Posterior vena cava (tissue), 2 donors: ENCODE measurements at places on chromosomes 12 and 14. TPM values are rescaled to one million over a fixed set of nuclear protein-coding genes. Genes with fewer than 3 reads are reported as not detected.

Gene KIF5A
- 0.14 TPM for total RNA-seq

GRCh38 chr12:32756476-32757066 lies 874 bp upstream of the YARS2 start:
- no peak for DNase-seq

DNA sequence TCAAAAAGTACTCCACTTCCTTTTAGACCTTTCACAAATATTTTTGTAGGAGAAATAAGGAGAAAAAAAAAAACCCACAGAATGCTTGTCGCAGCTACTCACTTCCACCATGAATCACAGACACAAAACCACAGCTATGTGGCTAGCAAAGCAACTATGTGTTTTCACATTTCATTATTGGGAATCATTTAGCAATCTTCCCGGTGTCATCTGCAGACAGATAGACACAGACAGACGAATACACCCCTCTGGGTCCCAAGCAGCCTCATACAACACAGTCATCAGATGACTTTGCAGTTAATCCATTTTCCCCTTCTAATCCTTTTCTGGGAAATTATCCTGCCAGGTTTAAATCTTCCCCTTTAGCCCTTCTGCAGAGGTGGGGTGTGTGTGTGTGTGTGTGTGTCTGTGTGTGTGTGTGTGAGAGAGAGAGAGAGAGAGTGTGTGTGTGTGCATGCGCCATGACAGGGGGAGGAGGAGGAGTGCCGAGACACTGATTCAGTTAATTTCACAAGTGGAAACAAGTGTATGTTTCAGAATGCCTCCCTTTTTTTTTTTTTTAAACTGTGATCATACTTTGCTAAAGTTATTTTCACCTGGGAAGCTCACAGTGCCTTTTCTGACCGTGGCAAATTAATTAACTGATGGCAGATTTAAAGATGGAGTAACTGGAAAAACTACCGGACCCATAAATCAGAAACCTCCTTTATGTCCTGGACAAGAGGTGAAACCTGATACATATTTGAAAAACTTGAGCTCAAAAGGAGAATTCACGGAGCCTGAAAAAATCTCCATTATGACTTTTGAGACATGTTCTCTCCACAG lies 39.9 kb downstream of the LTBP2 start:
- peak; percentile 85 for DNase-seq

DNA sequence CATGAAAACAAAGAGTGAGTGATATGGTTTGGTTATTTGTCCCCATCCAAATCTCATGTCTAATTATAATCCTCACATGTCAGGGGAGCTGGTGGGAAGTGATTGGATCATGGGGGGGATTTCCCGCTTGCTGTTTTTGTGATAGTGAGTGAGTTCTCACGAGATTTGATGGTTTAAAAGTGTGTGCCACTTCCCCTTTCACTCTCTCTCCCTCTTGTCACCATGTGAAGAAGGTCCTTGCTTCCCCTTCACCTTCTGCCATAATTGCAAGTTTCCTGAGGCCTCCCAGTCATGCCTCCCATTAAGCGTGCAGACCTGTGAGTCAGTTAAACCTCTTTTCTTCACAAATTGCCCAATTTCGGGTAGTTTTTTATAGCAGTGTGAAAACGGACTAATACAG lies 2.1 kb upstream of the ATXN7L3B start:
- no peak for DNase-seq

DNA sequence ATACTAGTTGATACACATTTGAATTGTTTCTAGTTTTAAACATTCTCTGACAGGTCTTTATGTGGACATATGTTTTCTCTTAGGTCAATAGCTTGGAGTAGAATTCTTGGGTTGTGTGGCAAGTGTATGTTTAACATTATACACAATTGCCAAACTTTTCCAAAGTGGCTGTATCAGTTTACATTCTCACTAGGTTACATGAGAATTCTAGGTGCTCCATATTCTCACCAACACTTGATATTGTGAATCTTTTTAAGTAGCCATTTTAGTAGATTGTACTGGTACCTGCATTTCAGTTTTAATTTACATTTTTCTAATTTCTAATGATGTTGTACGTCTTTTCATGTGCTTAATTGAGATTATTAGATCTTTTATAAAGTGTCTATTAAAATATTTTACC lies 28.6 kb downstream of the CCDC91 start:
- DNase-seq: no peak

DNA sequence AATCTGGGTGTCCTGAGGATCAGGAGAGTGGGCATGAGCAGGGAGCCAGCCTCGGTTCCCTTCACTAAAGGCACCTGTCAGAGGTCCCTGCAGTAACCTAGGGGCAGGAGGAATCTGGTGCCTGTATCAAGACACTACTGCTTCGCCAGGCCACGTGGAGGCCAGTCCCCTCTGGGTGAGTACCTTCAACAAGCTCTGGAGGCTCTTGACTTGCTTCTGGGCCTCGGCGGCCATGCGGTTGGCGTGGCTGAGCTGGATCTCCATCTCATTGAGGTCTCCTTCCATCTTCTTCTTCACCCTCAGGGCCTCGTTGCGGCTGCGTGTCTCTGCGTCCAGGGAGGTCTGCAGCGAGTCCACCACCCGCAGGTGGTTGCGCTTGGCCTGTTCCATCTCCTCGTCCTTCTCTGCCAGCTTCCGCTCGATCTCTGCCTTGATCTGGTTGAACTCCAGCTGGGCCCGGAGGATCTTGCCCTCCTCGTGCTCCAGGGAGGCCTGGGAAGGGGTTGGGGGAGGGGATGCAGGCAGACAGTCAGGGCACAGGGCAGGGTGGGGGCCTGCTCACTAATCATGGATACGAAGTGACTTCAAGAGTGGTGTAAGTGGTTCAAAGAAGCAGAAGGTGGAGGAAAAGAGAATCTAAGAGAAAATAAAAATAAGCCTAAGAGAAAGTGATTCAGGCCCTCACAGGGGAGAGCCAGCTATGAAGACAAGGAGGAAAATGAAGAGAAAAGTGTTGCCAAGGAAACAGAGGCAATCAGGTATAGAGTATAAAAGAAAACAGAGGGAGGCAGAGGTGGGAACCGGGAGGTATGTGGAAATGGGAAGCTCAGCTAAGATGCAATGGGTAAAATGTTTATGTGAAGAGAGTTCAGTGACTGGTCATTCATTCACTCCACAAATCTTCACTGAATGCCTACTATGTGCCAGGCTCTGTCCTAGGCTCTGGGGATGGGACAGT lies 8.0 kb upstream of the MYH6 start:
- no peak for DNase-seq

DNA sequence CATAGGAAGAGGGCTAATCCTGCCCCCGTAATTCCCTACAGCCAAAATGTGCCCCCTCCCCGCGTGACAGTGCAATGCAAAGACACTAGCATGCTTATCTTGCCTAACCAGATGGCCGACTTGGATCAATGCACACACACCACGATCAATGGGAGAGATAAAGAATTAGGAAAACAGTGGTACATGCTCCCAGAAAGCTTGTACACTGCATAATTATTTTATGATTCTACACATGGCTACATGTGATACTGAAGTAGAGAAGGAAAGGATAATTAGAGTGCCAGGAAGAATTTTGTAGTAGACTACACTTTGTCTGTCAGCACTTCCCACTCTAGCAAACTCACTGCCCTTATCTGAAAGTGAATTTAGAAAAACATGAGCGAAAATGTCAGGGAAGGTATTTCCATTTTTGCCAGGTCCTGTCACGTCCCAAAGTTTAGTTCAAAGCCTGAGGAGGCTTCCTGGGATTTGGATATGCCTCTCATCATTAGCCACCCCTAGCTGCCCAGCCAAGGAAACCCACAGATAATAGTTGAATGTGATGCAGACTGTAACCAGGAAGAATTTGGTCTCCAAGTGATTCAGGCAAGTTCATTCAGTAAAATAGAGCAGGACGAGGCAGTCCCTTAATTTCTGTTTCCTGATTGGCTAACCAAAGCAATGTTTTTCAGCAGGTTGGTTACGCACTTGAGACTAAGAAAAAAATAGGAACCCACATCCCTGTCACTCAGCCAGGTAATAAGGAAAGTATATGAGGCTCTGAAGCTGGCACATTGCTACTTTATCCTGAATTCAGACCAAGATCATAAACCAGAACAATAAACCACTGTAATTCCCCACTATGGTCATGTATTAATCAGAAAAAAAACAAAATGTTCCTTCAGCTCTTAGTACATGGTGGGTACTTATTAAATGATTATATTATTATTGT lies 199.6 kb upstream of the OTX2 start:
- no peak for DNase-seq

DNA sequence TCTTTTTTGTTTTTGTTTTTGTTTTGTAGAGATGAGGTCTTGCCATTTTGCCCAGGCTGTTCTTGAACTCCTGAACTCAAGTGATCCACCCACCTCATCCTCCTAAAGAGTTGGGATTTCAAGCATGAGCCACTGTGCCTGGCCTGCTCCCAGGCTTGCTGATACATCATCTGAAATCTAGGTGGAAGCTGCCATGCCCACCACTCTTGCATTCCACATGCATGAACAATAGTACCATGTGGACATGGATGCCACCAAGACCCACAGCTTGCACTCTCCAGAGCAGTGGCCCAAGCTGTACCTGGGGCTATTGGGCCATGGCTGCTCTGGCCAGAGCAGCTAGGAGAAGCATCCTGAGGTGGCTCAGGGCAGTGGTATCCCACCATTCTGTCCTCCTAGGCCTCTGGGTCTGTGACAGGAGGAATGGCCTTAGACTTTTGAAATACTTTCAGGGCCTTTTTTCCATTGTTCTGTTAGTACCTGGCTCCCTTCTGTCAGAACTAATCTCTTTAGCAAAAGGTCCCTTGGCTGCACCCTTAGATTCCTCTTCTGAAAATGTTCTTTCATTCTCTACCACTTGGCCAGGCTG lies 13.7 kb downstream of the FLVCR2 start:
- DNase-seq: no peak

DNA sequence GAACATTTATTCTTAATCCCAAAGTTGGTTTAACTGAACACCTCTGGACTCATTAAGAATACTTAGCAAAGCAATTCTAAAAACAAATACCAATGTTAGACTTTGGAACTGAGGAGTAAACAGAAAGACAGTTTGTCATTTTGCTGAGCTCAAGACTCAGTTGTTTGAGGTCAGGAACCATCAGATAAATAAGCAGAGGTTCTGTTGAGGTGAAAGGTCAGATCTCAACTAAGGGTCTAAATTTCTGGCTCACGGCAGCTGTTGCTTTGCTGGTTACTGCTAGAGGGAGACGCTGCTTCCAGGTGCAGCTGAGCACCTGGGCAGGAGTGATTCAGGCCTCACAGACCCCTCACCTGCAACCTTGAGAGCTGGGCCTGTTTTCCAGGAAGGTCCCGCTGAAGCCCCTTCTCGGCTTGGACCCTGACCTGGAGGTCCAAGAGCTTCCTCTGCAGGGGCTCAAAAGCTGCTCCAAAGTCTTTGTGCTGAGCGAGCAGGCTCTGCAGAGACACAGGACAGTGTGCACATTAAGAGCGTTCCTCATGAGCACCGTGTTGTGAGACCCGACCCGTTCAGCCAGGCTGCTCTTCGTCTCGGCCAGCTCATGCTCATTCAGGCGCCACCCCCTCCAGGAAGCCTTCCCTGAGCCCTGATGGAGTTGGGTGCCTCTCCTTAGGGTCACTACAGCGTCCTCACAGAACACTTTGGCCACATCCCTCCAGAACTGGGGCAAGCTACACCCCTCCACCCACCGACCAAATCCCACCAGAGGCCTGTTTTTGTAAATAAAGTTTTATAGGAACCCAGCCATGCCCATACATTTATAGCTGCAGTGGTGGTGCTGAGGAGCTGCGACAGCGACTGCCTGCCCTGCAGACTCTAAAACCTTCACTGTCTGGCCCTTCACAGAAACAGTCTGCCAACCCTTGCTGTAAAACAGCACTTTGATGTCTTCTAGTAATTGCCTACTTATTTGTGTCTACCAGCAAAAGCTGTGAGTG lies 72.0 kb downstream of the SYNE3 start:
- no peak for DNase-seq
